Stimulated activated CD4-positive, alpha-beta T cell treated with anti-CD3 and anti-CD28 coated beads, Interleukin-4, amount 100 ng/mL, for 1 hour (primary cell): ENCODE measurements at places on chromosomes 6 and 20.

GRCh38 chr20:48204499-48204898 lies 419.2 kb upstream of the SULF2 start:
- no peak for DNase-seq

DNA sequence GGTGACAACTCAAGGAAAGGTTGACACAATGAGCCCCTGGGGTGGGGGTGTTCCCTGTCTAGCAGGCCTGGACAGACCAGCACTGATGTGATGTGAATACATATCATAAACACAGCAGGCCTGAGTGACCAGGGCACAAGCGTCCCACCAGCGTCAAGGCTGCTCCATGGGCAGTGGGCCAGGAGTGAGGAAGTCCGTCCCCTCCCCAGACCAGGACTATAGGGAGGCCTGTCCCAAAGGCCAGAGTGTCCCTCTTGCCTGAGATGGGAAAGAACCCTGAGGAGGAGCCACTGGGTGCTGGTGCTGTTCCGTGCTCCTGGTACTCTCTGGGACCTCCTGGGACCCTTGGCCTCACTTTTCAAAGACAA lies 44.6 kb downstream of the RRBP1 start:
- DNase-seq = no peak

DNA sequence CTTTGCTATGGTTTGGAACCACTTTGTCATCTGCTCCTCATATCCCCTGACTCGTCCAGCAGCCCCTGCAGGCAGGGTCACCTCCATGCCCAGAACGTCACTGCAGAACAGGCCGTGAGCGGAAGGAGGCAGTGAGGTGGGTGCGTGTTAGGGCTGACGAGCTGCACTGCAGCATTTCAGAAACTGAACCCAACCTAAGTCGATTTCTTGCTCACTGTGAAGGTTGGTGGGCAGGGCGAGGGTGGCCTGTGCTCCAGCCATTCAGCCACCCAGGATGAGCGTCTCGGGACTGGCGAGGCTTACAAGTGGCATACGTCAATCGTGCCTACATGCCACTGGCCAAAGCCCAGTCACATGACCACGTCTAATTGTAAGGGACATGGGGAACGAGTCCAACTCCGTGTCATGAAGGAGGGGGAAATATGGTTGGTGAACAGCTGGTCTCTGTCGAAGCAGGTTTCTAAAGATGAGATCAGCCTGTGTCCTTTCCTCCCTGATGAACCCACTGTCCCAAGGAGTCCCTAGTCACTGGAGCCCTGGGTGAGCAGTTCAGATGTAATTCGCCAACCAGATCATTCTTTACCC lies 289.1 kb downstream of the TAF4 start:
- no peak for DNase-seq

DNA sequence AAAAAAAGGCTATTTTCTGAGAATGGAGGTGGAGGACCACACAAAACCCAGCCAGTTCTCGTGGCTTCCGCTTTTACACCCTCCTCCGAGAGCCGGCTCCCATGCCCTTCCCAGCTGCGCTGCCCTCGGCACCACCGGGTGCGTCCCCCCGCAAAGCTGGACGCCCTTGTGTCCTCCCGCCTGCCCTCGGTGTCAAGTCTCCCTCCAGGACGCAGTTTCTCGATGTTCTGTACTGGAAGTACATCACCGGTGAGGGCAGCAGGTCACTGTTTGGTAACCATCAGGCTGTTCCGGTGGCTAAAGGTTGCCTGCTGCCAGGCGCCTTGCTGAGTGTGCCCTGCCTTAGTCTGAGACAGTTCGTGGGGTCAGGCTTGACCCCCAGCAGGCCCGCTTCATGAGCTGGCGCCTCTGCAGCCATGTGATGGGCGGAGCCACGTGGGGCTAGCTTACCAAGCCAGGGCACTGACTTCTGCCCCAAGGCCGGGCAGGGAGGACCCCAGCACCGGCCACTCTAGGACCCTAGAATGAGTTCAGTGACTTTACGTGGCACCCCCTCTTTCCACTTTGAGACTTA lies 34.6 kb downstream of the RREB1 start:
- no peak for DNase-seq

DNA sequence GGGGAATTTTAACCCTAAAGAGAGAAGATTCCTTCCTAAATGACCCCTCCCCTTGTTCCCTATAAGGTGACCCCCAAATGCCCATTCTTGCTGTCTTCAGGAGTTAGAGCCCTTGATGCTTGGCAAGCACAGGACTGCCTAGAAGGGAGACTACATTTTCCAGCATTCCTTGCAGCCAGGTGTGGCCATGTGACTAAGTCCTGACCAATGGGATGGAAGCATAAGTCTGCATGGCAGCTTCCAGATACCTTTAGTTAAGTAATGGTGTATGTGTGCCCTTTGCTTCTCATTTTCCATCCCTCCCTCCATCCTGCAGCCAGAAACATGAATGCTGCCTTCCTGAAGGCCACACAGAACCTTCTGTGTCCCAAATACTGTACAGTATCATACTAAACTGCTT lies 5.5 kb downstream of the BFSP1 start:
- no peak for DNase-seq

- no peak for DNase-seq
These were observed 329 bp upstream of the ZKSCAN3 start for GRCh38 chr6:28349344-28349891.

GRCh38 chr6:136337121-136337520 lies 47.5 kb upstream of the BCLAF1 start:
- DNase-seq = no peak

DNA sequence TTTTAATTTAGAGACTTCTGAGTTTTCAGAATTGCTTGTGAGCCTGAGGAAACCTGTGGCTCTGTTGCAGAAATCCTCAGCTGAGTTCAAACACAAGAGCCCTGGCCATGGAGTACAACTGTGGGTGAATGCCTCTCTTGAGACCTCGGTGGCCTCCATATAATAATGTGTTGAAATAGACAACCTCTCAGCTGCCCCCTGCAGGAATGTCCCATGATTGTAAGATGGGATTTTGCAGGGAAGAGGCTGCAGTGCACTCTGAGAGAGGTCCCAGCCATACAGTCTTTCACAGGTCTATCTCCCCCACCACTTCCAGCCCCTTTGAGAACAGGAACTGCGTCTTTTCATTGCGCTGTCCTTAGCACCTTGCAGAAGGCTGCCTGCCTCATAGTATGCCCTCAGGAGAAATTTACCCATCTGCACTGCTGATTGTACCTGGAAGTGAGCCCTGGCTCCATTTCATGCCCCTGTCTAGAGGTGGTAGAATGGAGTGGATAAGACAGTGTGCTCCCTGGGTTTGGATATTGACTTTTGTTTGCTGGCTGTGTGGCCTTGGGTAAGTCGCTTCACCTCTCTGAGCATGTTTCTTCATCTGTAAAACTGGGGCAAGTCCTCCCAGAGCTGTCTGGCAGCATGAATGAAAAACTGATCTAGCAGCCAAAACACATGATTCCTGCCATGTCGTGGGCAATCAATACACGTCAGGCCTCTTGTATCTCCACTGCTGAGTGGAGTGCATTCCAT lies 16.8 kb upstream of the CDH22 start:
- no peak for DNase-seq

- DNase-seq = no peak
These were observed 15.4 kb downstream of the SLC17A4 start for GRCh38 chr6:25769983-25770382.

- no peak for DNase-seq
These were observed 145.8 kb downstream of the PLCB4 start for GRCh38 chr20:9214685-9215084.

DNA sequence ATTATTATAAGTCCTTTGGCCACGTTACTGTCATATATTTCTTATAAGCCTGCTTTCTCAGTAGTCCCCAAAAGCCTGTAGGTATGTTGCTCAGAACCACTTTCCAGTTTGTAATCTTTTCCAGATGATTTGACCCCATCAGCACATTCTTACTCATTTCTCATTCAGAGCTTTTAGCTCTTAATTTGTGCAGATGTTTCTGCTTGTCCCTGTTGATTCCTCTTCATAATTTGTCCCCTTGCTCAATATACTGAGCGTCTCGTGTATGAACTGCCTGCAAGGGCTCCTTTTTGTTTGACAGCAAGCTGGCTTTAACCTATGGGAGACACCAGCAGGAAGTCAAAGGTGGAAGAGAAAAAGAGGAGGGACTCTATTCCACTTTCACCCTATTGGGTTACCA lies 733.8 kb upstream of the GJE1 start:
- DNase-seq = no peak

DNA sequence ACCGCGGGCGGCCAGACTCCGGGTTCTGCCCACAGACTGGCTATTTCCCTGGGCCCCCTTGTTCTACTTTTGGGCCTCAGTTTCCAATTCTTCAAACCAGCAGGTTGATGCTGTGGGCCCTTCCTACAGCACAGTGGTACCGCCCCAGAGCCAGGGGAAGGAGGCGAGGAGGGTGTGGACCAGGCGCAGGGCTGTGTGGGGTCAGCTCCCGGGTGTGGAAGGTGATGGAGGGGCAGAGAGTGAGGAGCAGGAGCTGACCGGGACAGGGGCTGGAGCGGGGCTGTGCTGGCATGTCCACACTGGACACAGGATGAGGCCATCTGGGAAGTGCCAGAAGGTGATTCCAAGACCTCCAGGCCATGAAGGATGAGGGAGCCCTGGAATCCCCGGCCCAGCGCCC lies 35.2 kb upstream of the CHRNA4 start:
- DNase-seq = no peak

GRCh38 chr6:7674291-7674690 lies 51.6 kb upstream of the BMP6 start:
- no peak for DNase-seq

- no peak for DNase-seq
These were observed 188.0 kb upstream of the HDDC2 start for GRCh38 chr6:125489579-125490285.

DNA sequence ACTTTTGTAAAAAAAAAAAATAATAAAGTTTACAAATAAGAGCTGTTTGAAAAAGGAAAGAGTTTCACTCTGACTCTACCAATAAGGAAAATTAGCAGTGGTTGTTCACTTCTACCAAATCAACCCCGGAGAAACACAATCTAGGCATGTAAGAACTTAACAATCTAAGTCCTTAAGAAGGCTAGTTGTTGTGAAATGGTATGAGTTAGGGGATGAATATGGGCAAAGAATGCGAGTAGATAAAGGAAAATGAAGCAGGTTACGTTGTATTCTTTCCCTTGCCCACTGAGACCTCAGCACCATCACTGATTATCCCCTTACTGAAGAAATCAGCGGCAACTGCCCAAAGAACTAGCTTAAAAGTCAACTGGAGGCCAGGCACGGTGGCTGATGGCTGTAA lies 15.4 kb downstream of the MOCS1 start:
- DNase-seq = no peak

DNA sequence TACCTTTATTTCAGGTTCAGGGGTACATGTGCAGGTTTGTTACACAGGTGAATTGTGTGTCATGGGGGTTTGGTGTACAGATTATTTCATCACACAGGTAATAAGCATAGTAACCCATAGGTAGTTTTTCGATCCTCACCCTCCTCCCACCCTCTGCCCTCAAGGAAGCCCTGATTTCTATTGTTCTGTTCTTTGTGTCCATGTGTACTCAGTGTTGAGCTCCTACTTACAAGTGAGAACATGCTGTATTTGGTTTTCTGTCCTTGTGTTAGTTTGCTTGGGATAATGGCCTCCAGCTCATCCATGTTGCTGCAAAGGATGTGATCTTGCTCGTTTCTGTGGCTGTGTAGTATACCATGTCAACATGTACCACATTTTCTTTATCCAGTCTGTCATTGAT lies 66.0 kb downstream of the STK4 start:
- DNase-seq = no peak

GRCh38 chr20:1801225-1801928 lies 93.8 kb upstream of the SIRPA start:
- DNase-seq = no peak

- DNase-seq = no peak
These were observed 305 bp downstream of the IL17A start for GRCh38 chr6:52186480-52186879.

DNA sequence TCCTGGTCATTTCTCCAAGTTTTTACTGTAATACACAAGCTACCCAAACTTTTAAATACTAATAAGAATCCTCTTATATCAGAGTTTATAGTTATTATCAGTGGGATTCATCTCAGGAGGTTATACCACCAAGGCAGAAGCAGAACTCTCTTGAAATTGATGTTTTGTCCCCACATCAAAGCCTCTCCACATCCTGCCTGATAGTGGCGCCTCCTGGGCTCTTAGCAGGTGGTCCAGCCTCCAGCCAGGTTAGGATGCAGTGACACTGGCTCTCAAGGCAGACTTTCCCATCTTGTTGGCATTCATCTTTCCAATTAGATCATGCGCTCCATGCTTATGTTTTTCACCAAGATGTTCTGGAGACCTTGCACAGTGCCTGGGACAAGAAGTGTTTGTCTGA lies 81.8 kb upstream of the INSM1 start:
- DNase-seq = no peak

DNA sequence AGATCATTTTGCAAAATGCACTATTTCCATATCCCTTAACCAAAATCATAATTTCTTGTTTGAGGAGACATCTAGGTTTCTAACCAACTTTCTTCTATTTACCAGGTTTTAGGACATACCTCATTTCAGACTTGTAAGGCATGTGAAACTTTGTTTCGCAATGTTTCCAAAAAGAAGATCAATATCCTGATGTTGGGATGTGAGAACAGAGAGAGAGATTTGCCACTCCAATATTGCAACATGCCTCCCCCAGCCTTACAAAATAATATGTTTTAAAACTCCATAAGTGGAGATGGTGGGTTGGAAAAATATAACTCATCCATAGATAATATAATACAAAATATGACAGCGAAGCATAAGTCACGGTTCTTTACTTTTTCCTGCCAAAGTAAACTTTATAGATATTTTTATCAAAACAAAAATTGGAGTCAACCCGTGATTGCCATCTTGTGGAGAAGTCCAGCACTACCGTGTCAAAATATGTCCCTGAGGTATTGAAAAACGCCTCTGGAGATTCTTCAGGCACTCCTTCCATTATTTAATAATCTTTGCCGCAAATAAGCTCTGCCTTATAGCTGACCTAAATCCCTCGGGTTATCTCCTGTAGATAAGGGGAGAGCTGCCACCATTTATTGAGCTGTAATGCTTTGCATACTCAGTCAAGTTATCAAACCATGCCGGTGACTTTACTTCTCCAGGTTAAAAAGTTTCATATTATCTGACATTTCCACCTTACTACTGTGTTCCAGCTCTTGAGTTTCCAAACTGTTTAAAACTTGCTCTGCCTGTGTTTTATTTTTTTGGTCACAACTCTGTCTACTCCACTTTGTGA lies 534.2 kb downstream of the HACE1 start:
- no peak for DNase-seq

GRCh38 chr20:44979090-44979621 lies 12.8 kb downstream of the STK4 start:
- DNase-seq = no peak

- DNase-seq = no peak
These were observed 29.1 kb downstream of the QRSL1 start for GRCh38 chr6:106658469-106658868.

DNA sequence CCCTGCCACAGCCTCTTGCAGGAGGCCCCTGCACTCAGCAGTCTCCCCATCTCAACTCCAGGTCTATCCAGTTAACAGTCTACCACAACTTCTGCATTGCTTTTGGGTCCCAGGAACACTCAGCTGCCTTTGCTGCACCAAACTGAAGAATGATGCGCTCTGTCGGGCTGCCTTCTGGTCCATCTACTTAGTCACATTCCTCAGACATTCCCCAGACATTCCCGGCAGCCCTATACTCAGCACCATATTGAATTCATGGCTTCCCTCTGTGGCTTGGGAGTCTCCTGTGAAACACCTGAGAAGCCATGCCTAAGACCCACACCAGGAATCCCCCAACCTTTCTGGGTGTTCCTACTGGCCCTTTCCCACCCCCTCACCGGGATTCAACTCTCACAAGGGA lies 99.6 kb upstream of the COL21A1 start:
- DNase-seq = no peak

- no peak for DNase-seq
These were observed 166.3 kb downstream of the KCNQ5 start for GRCh38 chr6:72788188-72788587.
